ENCODE measurements at places on chromosomes 11 and 22.

GRCh38 chr11:64223001-64223651 lies 2.9 kb downstream of the TRPT1 start:
- no peak for DNase-seq

DNA sequence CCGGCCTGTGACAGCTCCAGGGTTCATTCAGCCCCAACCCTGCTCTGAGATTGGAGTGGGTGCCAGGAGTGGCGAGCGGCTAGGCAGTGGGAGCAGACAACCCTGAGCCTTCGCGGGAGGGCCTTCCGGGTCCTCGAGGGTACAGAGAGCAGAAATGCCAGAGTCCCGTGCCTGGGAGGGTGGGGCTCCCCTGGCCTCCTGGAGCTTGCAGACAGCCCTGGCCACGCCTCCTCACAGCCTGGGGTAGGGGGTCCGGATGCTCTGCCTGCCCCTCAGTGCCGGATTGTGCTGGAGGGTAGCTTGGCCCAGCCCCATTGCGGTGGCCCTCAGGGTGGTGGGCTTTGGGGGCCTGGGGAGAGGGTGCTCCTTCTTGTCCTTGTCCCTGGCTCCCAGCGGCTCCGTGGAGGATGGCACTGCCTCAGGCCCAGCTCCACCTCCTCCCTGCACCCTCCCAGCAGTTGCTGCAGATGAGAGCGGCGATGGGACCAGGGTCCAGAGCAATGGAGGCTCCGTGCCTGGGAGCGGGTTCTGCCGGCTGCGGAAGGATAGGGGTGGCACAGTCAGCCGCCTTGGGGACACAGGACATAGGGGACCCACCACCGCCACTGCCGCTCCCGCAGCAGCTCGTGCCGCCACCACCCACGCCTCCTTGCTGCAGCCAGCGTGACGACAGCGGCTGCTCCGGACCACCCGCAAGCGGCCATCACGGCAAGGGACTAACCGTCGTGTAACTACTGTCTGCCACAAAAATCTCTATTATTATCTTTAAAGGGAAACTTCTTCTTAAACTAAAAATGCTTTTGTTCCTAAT lies 34.9 kb upstream of the OR10G7 start:
- DNase-seq: peak; percentile 66

- DNase-seq: peak; percentile 70
These were observed 1.9 kb downstream of the GRAMD4 start for GRCh38 chr22:46622081-46622521.

GRCh38 chr11:40029391-40029790 lies 1430.1 kb downstream of the LRRC4C start:
- DNase-seq: no peak

DNA sequence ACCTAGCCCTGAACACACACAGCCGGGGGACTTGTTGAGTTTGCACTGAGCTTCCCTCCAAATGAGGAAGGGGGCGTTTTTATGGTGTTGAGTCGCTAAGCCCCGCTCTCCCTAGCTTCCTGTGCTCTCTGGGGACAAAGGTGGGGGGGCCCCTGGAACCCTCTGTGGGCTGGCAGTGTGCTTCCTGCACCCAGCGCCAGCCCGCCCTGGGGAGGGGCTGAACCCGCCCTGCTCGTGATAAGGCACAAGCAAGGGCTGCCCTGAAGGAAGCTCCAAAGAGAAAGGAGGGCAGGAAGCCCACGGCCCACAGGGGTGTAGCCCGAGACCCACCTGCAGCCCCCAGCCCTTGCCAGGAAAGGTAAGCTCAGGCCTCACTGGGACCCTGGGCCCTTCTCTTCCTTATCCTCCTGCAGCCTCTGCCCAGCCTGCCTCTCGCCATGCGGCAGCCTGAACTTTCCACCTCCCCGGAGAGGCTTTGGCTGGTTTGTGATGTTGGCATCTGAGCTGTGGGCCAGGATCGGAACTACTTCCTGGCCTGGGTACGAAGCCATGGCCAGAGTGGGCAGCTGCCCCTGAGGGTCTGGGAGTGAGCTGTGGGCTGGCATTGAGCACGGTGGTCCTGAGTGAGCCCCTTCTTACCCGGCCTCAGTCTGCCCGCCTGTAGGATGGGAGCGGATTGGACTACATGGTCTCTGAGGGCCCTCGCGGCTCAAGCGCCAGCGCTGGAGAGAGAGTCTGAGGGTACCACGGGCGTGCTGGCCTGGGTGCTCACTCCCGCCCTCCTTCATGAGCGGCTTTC lies at the start of gene FERMT3:
TSS of gene FERMT3 (plus strand) at position 265 of the 799 bp plus-strand sequence. CDS start 644 bp downstream, outside the sequence.
- DNase-seq: peak; percentile 61

GRCh38 chr11:27552341-27552740 lies 45.8 kb upstream of the LIN7C start:
- DNase-seq: no peak

GRCh38 chr11:86091566-86091965 lies 22.7 kb upstream of the PICALM start:
- DNase-seq: no peak

DNA sequence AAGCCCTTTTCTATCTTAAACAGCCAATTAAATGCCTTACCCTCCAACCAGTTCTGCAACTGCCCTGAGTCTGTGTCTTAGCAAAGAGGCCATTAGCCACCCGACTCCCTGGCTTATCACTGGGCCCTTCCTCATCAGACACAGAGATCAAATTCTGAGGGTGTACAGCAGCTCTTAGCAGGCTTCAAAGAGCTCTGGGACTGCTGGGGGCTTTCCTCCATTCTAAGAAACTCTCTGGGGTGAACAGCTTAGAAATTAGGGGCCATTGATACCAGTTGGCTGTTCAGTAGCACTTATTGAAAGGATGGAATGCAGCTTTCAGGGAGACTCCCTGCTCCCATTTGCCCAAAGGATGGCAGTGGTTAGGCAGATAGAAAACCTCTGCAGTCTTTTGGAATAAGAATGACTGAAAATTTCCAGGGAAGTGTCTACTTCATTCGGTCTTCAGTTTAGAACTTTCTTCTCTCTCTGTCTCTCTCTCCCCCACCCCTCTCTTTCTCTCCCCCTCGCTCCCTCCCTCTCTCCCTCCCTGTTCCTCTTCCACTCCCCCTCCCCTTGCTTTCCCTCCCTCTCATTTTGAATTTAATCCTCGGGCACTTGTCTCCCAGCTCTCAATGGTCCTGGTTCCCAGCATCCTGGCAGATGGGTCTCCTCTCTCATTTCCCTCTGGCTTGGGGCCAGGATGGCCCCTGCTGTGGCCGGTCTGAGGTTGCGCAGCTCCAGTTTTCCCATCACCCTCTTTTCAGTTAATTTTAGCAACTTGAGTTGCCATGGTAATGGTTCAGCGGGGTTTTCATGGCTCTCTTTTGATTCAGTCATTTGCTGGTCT lies 76.4 kb downstream of the COMMD9 start:
- no peak for DNase-seq

DNA sequence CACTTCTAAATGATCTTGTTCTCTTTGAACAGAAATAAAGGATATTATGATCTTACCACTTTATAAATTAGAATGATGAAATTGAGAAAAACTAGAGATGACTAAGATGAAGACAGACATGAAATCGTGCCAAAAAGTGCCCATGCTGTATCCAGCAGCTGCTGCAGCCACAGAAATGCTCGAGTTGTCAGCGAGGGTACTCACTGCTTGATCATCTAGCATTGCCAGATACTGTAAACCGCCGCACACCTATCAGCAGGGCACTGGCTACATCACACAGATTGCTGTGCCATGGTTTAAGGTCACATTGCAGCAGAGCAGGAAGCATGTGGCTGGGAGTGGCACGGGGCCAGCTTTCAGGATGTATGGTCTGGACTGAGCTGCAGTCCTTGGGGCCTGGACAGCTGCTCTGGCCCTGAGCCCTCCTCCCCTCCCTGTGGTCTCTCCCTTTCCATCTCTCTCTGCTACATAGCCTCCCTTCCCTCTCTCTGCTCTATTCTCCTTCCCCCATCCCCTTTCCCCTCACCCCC lies 51.0 kb upstream of the SEPTIN5 start:
- DNase-seq: peak; percentile 22

GRCh38 chr11:116217006-116217405 lies 555.8 kb downstream of the BUD13 start:
- DNase-seq: peak; percentile 65

GRCh38 chr11:12005061-12005460 lies 3.4 kb downstream of the DKK3 start:
- DNase-seq: no peak

DNA sequence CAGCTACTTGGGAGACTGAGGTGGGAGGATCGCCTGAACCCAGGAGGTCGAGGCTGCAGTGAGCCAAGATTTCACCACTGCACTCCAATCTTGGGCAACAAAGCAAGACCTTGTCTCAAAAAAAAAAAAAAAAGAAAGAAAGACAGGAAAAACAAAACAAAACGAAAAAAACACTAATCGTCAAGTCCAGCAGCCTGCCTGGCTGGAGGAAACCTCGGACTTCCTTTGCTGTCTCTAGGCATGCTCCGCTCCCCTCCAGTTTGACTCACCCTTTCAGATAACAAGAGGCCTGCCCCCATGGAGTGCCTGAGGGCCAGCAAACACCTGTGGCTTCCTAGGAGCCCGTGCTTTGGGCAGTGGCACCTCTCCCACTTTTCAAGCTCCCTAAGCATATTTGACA lies 28.8 kb upstream of the CHKA start:
- DNase-seq: peak; percentile 20

GRCh38 chr11:102580185-102580951 lies 44.8 kb downstream of the MMP20 start:
- peak; percentile 90 for DNase-seq

GRCh38 chr11:10581481-10582019 lies 13.1 kb upstream of the LYVE1 start:
- peak; percentile 70 for DNase-seq

GRCh38 chr11:103661185-103661584 lies 375.3 kb upstream of the DDI1 start:
- no peak for DNase-seq

DNA sequence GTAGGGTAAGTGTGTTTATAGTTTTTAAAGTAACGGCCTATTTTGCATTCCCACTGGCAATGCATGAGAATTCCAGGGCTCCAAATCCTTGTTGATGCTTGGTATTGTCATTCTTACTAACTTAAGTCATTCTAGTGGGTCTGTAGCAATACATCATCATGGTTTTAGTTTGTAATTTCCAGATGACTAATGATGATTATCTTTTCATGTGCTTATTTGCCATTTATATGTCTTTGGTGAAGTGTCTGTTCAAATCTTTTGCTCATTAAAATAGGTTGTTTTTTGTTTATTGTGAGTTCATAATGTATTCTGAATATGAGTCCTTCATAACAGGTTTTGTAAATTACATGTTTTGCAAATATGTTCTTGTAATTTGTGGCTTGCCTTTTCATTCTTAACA lies 31.2 kb downstream of the MTMR3 start:
- DNase-seq: peak; percentile 83

GRCh38 chr22:40334060-40334459 lies 12.2 kb upstream of the ADSL start:
- DNase-seq: no peak

GRCh38 chr11:129950101-129951091 lies 52.2 kb downstream of the PRDM10 start:
- DNase-seq: peak; percentile 75

GRCh38 chr11:87300640-87301380 lies 263.1 kb downstream of the TMEM135 start:
- no peak for DNase-seq

GRCh38 chr11:69463995-69464960 lies 17.2 kb upstream of the LINC01488 start:
- no peak for DNase-seq

DNA sequence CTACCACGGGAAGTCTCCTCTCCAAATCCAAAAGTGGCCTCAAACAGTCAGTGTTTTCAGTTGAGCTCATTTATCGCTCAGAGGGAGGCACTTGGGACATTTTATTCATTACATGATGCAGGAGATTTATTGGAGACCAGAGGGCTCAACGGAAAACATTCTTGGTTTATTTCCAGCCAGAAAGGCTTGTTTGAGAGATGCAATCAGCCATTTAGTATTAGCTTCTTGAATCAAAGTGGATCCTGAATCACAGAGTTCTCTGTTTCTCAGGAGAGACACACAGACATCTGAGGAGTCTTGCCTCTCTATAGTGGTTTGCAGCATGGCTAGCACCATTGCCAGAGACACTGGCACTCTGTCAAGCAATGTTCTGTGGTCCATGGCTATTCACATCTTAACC lies 31.5 kb downstream of the CD44 start:
- no peak for DNase-seq

DNA sequence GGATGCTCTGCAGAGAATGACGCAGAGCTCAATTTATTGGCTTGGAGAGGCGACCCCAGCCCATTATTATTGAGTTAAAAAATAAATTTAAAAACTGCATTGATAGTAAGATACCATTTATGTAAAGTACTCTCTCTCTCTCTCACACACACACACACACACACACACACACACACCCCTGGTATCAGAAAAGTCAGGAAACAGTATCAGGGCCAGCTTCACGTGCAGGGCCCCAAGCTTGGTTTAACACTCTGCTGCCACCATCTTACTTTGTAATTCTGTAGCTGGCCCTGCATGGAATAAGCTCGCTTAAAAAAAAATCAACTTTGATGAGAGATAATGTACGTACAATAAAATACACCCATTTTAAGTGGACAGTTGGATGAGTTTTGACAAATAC lies 59.8 kb upstream of the CD5 start:
- no peak for DNase-seq

DNA sequence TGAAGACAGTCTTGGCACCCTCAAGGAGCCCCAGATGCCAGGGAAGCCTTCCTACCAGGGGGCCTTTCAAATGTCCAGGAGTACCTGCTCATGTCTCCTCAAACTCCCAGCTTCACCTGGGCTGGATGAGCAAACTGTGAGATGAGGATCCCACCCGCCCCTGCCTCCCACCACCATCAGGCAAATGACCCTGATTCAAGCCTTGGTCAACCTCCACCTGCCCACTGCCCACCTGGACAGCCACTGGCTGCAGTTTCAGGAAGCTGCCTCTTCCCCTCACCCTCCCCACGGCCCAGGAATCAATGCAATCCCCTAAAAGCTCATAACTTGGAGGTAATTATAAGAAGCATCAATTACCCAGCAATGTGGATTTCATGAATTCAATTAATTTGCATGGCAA lies 122.7 kb downstream of the BUD13 start:
- no peak for DNase-seq

DNA sequence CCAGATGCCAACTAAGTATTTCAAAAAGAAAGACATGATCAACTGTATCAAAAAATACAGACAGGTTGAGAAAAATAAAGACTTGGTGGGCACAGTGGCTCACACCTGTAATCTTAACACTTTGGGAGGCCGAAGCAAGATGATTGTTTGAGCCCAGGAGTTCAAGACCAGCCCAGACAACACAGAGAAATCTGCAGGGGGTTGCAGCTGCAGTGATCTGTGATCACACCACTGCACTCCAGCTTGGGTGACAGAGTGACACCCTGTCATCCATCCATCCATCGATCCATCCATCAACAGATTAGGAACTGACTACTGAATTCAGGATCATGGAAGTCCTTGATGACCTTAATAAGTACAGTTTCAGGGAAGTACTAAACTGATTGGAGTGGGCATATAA lies 65.0 kb upstream of the RPS13 start:
- no peak for DNase-seq

DNA sequence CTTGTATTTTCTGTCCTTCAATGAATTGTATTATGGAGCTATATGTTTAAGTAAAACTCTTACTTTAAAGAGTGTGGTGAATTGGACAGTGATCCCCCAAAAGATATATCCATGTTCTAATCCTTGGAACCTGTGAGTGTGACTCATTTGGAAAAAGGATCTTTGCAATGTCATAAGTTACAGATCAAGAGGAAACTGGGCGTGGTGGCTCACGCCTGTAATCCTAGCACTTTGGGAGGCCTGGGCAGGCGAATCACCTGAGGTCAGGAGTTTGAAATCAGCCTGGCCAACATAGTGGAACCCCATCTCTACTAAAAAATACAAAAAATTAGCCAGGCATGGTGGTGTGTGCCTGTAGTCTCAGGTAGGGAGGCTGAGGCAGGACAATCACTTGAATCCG lies 36.7 kb downstream of the ELF5 start:
- DNase-seq: peak; percentile 16

- no peak for DNase-seq
These were observed 493.5 kb downstream of the DLG2 start for GRCh38 chr11:85133636-85134035.
